Liver (tissue), 10 donors: ENCODE measurements at places on chromosomes 11 and 22. TPM values are rescaled to one million over a fixed set of nuclear protein-coding genes. Genes with fewer than 3 reads are reported as not detected.

The ELFN2 gene
- 0.19 TPM for total RNA-seq

The CYB5R2 gene
- total RNA-seq: 1.2 TPM

The RTN4RL2 gene
- 0.89 TPM for total RNA-seq

The IGLL5 gene
- total RNA-seq: 1.3 TPM

The CHRM1 gene
- total RNA-seq: not detected

The C11orf52 gene
- 4.2 TPM for total RNA-seq

The SPTBN2 gene
- 103 TPM for total RNA-seq

The TMEM126A gene
- total RNA-seq: 21.0 TPM

The MCAM gene
- total RNA-seq: 49.6 TPM

DNA sequence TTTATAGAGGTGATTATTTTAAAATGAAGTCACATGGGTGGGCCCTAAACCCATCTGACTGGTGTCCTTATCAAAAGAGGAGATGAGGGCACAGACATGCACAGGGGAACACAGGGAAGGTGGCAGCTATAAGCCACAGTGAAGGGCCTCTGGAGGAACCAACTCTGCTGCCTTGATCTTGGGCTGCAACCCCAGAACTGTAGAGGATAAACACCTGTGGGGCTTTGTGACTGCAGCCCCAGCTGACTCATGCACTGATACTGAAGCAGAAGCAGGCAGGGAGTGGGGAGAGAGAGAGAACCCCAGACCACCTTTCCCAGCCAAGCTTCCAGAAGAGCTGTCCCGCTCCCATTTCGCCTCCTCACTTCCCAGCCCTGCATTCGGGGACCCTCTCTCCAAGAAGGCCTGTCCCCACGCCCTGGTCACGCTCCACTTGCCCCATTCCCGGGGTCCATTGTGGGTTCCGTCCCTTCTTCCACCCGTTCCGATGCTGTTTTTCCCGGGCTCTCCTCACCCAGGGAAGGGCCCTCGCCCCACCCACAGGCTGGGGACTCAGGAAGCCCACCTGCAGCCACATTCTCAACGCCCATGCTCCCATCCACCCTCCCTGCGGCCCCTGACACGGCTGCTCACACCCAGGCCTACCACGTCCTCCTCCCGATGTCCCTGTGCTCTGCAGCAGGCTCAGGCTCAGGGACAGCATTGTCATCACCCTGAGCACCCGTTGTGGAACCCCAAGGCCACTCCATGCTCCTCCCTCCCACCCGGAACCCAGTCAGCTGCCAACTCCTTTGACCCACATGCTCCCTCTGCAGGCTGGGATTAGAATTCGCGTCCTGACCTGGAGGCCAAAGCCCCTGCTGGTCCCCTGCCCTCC, 90.8 kb upstream of the SHANK2 start:
- DNase-seq: peak; percentile 48
- H3K4me1 ChIP-seq: peaks cover 8% of the 10 kb centered on the region
- H3K27ac ChIP-seq: no peak overlapping the region
- H3K4me3 ChIP-seq: no peak overlapping the region
- H3K27me3 ChIP-seq: no peaks in the 10 kb centered on the region

- peak overlapping the region; percentile 13 for H3K27ac ChIP-seq
- no peak overlapping the region for H3K4me3 ChIP-seq
- no peaks in the 10 kb centered on the region for H3K27me3 ChIP-seq
- DNase-seq: no peak
- H3K36me3 ChIP-seq: no peaks in the 10 kb centered on the region
Observed at GRCh38 chr11:122209619-122210366, 93.8 kb upstream of the BLID start.

- no peak for DNase-seq
- H3K4me3 ChIP-seq: no peak overlapping the region
- H3K27ac ChIP-seq: no peak overlapping the region
- no peaks in the 10 kb centered on the region for H3K27me3 ChIP-seq
- H3K36me3 ChIP-seq: peaks cover 5% of the 10 kb centered on the region
- no peaks in the 10 kb centered on the region for H3K4me1 ChIP-seq
Observed at GRCh38 chr11:74937696-74938475, 11.0 kb downstream of the XRRA1 start.

DNA sequence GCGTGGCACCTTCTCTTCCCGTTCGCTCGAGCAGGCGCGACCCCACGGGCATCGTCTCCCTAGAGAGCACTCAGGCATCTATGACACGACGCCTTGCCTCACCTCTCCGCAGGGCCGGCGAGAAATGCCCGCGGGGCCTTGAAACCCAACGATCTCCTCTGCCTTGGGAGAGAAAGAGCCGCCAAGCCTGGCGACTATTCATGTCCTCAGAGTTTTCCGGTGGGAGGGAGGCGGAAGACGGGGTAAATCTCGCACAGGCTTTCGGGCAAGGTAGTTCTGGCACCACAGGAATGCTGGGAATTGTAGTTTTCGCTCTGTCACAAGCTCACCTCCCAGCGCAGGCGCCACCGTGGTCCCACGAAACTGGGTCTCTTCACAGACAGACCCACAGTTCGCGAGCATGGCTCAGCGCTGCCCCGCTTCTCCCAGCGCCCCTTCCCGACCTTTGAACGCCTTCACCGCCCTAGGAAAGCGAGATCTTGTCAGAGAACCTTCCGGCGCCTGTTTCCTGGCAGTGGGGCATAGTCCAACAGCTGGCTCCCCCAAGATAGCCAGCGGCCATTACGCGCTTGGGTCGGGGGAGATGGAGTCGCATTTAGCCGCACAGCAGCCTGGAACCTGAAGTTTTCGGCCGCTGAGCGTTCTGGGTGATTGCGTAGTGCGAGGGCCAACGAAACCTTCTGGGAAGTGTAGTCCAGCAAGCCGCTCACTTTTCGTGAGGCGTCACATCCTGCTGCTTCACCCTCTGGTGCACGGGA, at the start of gene CCDC90B:
TSS of gene CCDC90B (minus strand) at position 597 of the 758 bp plus-strand sequence. CDS start at position 202, 395 bp downstream.
- H3K27ac ChIP-seq: peak within 1 kb of the TSS; percentile 98
- H3K4me1 ChIP-seq: peaks cover 24% of the 10 kb centered on the region
- DNase-seq: peak; percentile 89
- H3K27me3 ChIP-seq: no peaks in the 10 kb centered on the region

- no peak for DNase-seq
- H3K27me3 ChIP-seq: no peaks in the 10 kb centered on the region
Observed at GRCh38 chr11:102387043-102387781, 40.2 kb downstream of the BIRC2 start.

DNA sequence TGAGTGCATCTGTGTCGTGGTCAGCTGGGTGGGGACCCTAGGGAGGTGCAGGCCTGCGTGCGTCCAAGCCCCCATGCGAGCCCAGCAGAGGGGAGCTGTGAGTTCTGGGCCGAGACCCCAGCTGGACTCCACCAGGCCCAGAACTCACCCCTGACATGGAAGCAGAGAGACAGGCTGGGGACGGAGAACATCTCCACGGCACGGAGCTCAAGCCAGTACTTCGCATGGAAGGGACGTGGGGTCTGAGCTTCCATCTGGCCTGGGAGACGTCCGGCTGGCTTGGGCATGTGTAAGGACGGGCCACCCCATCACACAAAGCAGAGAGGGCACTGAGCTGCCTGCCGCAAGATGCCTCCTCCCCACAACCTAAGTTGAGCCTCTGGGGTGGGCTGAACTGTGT, 422.4 kb downstream of the CTTN start:
- H3K27ac ChIP-seq: no peak overlapping the region
- H3K27me3 ChIP-seq: no peaks in the 10 kb centered on the region
- H3K36me3 ChIP-seq: peaks cover 3% of the 10 kb centered on the region
- DNase-seq: no peak

DNA sequence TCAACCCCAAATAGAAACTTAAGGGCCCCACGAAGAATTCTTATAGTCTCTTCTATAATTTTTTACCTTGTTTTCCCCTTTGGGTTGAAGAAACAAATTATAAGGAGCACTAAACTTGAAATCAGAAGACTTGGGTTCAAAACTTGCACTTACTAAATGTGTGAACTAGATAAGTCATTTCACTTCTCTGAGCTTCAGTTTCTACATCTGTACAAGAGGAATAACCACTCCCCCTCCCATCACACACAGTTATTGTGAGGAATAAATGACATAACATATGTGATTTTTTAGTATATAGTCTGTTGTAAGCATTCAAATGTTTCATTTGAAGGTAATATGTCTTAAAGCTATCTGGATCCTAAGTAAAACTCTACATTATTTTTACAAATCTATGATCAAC, 78.8 kb downstream of the LIF start:
- no peak overlapping the region for H3K4me3 ChIP-seq
- no peak for DNase-seq
- no peaks in the 10 kb centered on the region for H3K27me3 ChIP-seq
- H3K36me3 ChIP-seq: no peaks in the 10 kb centered on the region
- no peaks in the 10 kb centered on the region for H3K4me1 ChIP-seq

DNA sequence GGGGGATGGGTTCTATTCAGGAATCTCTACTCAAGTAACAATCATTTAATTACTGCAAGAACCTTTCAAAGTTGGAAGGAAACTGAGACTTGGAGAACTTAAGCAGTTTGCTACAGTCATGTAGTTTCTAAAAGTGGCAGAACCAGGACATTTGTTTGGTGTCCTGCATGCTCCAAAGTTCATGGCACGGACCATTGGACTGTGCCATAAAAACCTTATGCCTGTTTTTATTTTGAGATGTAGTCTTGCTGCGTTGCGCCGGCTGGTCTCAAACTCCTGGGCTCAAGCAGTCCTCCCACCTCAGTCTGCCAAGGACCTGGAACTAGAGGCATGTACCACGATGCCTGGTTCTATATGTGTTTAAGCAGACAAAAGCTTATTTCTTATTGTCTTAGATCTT, 18.6 kb upstream of the AIFM3 start:
- no peaks in the 10 kb centered on the region for H3K36me3 ChIP-seq
- no peaks in the 10 kb centered on the region for H3K27me3 ChIP-seq
- no peak overlapping the region for H3K4me3 ChIP-seq
- no peak for DNase-seq
- peaks cover 57% of the 10 kb centered on the region for H3K4me1 ChIP-seq

DNA sequence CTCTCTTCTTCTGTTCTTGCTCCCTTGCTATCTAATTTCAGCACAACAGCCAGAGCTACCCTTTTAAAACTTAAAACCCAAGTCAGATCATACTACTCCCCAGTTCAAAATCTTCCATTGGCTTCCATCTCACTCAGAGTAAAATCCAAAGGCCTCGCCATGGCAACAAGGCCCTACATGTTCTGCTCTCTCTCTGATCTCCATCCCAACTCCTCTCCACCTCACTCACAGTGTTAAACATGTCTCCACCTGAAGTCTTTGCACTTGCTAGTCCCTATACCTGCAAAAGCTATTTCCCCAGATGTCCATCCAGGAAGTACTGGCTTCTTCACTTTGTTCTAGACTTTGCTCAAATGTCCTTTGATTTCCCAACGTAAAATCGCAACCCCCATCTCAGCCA, 3.0 kb upstream of the GRAP2 start:
- H3K27ac ChIP-seq: no peak overlapping the region
- H3K27me3 ChIP-seq: no peaks in the 10 kb centered on the region
- no peaks in the 10 kb centered on the region for H3K36me3 ChIP-seq
- no peak for DNase-seq
- no peak overlapping the region for H3K4me3 ChIP-seq

- H3K4me3 ChIP-seq: no peak overlapping the region
- H3K36me3 ChIP-seq: no peaks in the 10 kb centered on the region
- no peak overlapping the region for H3K27ac ChIP-seq
- DNase-seq: no peak
- no peaks in the 10 kb centered on the region for H3K4me1 ChIP-seq
Observed at GRCh38 chr11:16402654-16403447, 46.5 kb upstream of the SOX6 start.

DNA sequence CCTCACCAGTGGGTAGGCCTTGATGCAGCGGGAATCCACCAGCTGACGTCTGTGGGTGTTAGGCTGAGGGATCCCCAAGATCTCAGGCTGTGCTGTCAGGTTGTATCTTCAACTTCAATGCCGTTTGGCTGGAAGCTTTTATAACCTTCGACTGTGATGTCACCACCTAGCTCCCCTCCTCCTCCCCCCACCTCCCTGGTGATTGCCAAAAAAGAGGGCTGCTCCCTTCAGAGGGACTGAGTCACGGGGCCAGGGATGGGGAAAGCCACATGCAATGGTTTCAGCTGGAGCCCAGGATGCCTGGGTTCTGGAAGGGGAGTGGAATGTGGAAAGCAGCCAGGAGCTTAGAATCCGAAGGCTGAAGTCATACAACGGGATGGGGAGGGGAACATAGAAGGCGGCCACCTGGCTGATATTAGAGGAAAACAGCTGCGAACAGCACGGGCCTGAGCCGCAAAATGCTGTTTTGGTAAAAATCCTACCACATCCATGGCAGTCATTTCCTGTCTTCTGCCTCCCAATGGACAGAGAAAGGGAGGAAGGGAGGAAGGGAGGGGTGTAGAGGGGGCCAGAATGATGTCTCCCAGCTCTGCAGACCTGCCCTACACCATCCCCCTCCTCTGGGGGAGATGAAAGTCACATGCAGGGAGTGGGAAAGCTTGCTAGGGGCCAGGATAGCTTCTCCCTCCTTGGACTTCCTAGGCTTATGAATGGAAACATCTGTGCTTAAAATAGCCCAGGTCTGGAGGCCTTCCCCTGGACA, at the start of gene LRRN4CL:
TSS of gene LRRN4CL (minus strand) at position 110 of the 763 bp plus-strand sequence. CDS start 1,022 bp downstream, outside the sequence.
- no peak within 1 kb of the TSS for H3K27ac ChIP-seq
- H3K36me3 ChIP-seq: peaks cover 6% of the 10 kb centered on the region
- DNase-seq: no peak
- peaks cover 5% of the 10 kb centered on the region for H3K4me1 ChIP-seq
- H3K4me3 ChIP-seq: no peak within 1 kb of the TSS

DNA sequence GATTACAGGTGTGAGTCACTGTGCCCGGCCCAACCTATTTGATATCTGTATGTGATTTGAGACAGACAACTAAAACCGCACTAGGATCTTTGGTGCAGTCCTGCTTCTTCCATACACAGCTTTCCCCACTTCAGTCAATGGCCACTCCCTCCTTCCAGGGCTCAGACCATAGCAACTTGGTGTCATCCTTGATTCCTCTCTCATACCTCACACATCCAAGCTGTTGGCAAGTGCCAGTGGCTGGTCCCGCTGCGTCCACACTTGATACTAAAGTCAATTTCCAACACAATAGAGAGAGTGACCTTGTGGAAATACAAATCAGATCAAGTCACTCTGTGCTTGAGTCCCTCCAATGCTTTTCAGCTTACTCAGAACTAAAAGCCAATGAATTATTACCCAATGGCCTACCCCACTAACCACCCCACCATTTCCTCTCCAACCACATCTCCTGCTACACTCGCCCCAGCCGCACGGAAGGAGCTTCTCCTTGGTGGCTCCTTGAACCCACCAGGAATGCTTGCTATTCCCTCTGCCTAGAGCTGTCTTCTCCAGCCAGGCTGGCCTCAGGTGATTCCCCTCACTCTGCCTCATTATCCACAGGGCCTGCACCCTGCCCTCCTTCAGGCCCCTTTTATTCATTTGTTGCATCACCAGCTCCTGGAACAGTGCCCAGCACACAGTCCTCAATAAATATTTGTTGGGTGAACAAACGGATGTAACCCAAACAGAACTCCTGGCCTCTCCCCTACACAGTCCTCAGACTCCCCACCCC, 12.9 kb downstream of the ABTB2 start:
- peak; percentile 76 for DNase-seq
- H3K4me1 ChIP-seq: peaks cover 48% of the 10 kb centered on the region
- peak overlapping the region; percentile 57 for H3K27ac ChIP-seq
- no peak overlapping the region for H3K4me3 ChIP-seq
- no peaks in the 10 kb centered on the region for H3K36me3 ChIP-seq

DNA sequence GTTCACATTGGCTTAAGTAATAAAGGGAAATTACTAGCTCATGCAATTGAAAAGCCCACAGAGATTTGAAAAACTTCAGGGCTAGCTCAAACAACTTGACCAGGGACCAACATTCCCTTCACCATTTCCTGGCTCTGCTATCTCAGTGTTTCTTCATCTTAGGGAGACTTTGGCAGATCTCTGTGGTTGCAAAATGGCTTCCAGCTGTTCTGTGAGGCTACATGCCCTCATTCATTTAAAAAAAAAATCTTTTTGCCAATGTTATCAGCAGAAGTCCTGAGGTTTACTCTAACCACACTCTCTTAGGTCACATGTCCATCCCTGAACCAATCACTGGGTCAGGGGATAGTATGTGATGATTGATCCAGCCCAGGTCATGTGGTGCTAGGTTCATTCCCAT, 13.9 kb upstream of the RASSF10 start:
- H3K27me3 ChIP-seq: no peaks in the 10 kb centered on the region
- no peaks in the 10 kb centered on the region for H3K36me3 ChIP-seq
- H3K4me1 ChIP-seq: no peaks in the 10 kb centered on the region
- no peak overlapping the region for H3K4me3 ChIP-seq
